ENCODE measurements at places on chromosomes 7 and 10. TPM values are rescaled to one million over a fixed set of nuclear protein-coding genes. Genes with fewer than 3 reads are reported as not detected.
A peak's percentile ranks its signal among the peaks of the same experiment; 100 is the strongest.

TUBAL3 gene
- not detected for polyA plus RNA-seq

WDR11 gene
- 120 TPM for polyA plus RNA-seq

SCIN gene
- polyA plus RNA-seq, result 0.97 TPM

GBX1 gene
- polyA plus RNA-seq, result not detected

BNIP3 gene
- 9.6 TPM for polyA plus RNA-seq

PSPH gene
- 1.9 TPM for polyA plus RNA-seq

SLC13A1 gene
- not detected for polyA plus RNA-seq

IFIT2 gene
- 3.6 TPM for polyA plus RNA-seq

NOS3 gene
- 0.54 TPM for polyA plus RNA-seq

DNA sequence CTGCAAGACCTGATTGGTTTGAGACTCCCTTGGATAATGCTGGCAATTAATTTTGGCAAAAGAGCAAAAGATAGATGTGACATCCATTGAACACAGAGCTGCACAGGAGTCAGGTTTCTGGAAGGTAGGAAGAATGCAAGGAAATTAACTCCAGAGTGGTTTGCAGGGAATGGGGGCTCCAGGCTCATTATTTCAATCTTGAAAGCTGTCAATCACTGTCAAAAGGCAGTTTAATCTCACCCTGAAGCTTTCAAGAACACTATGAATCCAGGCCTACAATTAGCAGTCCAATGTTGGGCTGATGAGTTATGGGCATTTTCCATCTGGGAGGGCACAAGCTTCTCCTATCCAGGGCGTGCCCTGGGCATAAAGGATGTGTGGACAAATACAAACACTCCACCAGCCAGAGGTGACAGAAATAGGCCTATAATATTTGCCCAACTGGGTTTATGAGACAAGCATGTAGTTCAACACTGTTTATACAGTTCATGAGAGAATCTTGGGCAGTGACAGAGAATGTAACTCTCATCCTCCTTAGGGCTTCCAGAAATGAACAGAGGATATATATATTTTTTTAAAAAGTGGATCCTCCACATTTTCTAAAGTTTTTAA is 80.5 kb downstream of the KCNMA1 start:
- DNase-seq, result no peak
- no peaks in the 10 kb centered on the region for H3K4me1 ChIP-seq
- H3K36me3 ChIP-seq, result no peaks in the 10 kb centered on the region

GRCh38 chr7:44338600-44338999 is 13.2 kb upstream of the CAMK2B start:
- H3K4me3 ChIP-seq, result no peak overlapping the region
- H3K4me1 ChIP-seq, result peaks cover 9% of the 10 kb centered on the region
- H3K27me3 ChIP-seq, result no peaks in the 10 kb centered on the region
- DNase-seq, result peak; percentile 85

GRCh38 chr7:80766724-80767123 is 128.3 kb downstream of the CD36 start:
- H3K4me1 ChIP-seq, result no peaks in the 10 kb centered on the region
- no peaks in the 10 kb centered on the region for H3K27me3 ChIP-seq
- no peak overlapping the region for H3K27ac ChIP-seq
- no peak for DNase-seq

GRCh38 chr10:125164421-125164820 is 4.1 kb upstream of the CTBP2 start:
- H3K27me3 ChIP-seq, result no peaks in the 10 kb centered on the region
- no peak for DNase-seq
- H3K4me3 ChIP-seq, result no peak overlapping the region

DNA sequence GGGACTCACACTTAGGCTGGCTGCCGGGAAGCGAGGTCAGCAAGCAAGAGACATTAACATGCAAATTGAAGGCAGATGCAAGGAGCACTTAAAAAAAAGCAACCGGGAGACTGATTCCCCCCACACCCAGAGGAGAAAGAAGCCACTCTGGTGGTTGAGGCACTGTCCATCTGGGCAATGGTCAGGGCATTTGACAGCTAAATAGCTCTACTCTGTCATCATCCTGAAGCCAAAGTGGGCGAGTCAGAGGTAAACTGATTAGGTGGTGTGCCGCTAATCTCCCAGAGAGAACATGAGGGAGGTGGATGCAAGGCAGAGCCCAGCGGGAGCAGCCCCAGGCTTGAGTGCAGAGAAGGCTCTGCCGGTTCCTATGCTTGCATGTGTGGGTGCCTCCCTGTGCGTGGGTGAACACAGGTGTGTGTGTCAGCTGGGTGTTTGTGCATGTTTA is 100.6 kb downstream of the PLXNA4 start:
- no peaks in the 10 kb centered on the region for H3K36me3 ChIP-seq
- no peak overlapping the region for H3K4me3 ChIP-seq
- no peaks in the 10 kb centered on the region for H3K4me1 ChIP-seq
- DNase-seq, result no peak
- H3K27ac ChIP-seq, result no peak overlapping the region
- H3K27me3 ChIP-seq, result no peaks in the 10 kb centered on the region

DNA sequence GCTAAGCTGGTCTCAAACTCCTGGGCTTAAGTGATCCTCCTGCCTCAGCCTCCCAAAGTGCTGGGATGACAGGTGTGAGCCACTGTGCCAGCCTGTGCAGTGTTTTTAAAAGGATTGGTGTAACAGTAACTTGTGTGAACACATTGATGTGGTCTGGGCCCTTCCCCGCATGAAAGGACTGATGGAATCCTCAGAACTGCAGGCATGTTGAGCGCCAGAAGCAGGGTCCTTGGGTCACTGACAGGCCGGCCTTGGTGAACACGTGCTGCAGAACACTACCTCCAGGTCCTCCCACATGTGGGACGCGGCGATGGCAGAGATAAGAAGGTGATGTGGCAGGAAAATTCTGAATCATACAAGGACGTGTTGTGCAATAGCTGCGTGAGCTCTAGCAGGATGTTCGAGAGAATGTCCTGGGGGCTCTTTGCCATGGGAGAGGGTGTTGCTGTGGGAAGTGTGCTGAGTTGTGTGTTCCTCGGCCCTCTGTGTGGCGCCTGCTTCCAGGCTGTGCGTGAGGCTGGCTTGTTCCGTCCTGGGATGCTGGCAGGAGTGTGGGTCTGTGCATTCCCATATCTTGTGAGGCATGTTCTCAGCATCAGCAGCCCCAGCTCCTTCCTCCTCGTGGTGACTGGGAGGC is 68.2 kb downstream of the DNAJB6 start:
- no peak overlapping the region for H3K4me3 ChIP-seq
- H3K27ac ChIP-seq, result no peak overlapping the region
- no peaks in the 10 kb centered on the region for H3K4me1 ChIP-seq
- DNase-seq, result no peak

DNA sequence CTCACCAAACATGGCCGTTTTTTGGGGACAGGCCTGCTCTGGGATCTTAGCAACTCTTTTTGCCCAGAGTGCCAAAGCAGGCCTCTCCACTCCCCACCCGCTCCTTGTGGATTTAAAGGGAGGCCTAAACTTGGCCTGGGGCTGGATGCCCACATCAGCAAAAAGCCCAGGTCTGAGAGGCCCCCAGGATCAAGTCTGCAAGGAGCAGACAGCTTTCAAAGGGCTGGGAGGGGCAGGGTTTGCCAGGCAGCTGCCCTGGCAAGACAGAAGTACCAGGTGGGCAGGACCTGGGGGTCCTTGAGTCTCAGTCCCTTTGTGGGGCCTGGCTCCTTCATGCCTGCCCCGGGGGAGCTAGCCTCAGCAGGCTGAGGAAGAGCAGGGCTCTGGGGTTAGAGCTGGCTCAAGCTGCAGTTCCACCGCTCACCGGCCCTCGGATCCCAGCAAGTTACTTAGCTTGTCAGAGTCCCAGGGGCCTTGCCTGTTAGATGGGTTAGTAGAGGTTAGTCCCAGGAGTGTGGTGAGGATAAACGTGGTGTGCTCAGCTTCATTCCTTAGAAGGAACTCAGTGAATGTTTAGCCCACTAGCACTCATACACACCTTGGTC is 56.2 kb downstream of the ARHGAP22 start:
- no peaks in the 10 kb centered on the region for H3K36me3 ChIP-seq
- peaks cover 13% of the 10 kb centered on the region for H3K4me1 ChIP-seq
- no peak for DNase-seq
- no peaks in the 10 kb centered on the region for H3K27me3 ChIP-seq

GRCh38 chr10:118870467-118871243 is 115.9 kb upstream of the CACUL1 start:
- no peaks in the 10 kb centered on the region for H3K4me1 ChIP-seq
- DNase-seq, result no peak
- H3K27me3 ChIP-seq, result no peaks in the 10 kb centered on the region
- no peaks in the 10 kb centered on the region for H3K36me3 ChIP-seq
- H3K4me3 ChIP-seq, result no peak overlapping the region

GRCh38 chr10:43287056-43288007 is 20.5 kb upstream of the RASGEF1A start:
- H3K36me3 ChIP-seq, result no peaks in the 10 kb centered on the region
- no peak overlapping the region for H3K4me3 ChIP-seq
- no peak overlapping the region for H3K27ac ChIP-seq
- no peaks in the 10 kb centered on the region for H3K27me3 ChIP-seq

- H3K36me3 ChIP-seq, result no peaks in the 10 kb centered on the region
- H3K27me3 ChIP-seq, result peaks cover 68% of the 10 kb centered on the region
- no peak overlapping the region for H3K27ac ChIP-seq
- peaks cover 14% of the 10 kb centered on the region for H3K4me1 ChIP-seq
- no peak overlapping the region for H3K4me3 ChIP-seq
Observed at GRCh38 chr10:117547016-117547715, 4.6 kb downstream of the EMX2 start.

- H3K36me3 ChIP-seq, result no peaks in the 10 kb centered on the region
- no peak overlapping the region for H3K27ac ChIP-seq
- no peaks in the 10 kb centered on the region for H3K27me3 ChIP-seq
- DNase-seq, result peak; percentile 8
- no peak overlapping the region for H3K4me3 ChIP-seq
Observed at GRCh38 chr10:10855151-10855581, 162.5 kb upstream of the CELF2 start.

All from B cell (primary cell).